ENCODE measurements at places on chromosomes 12 and 14.
A peak's percentile ranks its signal among the peaks of the same experiment; 100 is the strongest.

- DNase-seq, result no peak
Measured at GRCh38 chr12:127944211-127944899, 322.6 kb upstream of the TMEM132C start.

- DNase-seq, result no peak
Measured at GRCh38 chr12:126950266-126950665, 1316.7 kb upstream of the TMEM132C start.

- no peak for DNase-seq
Measured at GRCh38 chr12:40033242-40033630, 72.6 kb downstream of the SLC2A13 start.

DNA sequence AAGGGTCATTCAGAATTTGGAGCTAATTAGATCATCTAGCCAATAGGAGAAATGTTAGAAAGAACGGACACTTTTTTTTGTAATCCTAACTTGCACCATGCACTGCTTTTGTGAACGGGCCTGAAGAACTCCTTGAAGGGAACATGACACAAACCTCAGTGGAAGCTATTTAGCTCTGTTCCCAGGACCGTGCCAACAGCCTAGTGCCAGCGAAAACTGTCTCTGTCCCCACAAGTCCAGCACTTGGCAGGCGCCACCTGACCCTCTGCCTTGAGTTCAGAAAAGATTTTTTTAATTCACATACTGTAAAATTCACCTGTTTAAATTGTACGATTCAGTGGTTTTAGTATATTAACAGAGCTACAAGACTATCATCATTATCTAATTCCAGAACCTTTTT is 31.3 kb upstream of the KCNA5 start:
- DNase-seq, result no peak

- no peak for DNase-seq
Measured at GRCh38 chr12:103640410-103640809, 53.3 kb downstream of the STAB2 start.

DNA sequence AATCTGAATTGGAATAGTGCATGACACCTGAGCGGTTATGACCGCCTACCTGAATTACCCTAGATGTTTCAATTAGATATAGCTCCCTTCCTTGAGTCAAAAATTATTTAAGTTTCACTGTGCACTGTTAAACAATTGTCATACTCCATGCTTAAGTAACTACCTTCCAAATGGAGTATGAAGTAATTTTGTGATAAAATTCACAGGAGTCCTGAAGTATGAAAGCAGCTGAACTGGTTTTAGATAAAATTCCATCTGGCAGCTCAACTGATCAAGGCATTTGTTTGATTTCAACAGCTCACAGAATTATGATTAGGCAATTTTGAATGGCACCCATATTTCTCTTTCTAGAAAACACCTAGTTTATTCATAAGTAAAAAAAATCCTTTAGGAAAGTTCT is 19.5 kb downstream of the PRICKLE1 start:
- no peak for DNase-seq

DNA sequence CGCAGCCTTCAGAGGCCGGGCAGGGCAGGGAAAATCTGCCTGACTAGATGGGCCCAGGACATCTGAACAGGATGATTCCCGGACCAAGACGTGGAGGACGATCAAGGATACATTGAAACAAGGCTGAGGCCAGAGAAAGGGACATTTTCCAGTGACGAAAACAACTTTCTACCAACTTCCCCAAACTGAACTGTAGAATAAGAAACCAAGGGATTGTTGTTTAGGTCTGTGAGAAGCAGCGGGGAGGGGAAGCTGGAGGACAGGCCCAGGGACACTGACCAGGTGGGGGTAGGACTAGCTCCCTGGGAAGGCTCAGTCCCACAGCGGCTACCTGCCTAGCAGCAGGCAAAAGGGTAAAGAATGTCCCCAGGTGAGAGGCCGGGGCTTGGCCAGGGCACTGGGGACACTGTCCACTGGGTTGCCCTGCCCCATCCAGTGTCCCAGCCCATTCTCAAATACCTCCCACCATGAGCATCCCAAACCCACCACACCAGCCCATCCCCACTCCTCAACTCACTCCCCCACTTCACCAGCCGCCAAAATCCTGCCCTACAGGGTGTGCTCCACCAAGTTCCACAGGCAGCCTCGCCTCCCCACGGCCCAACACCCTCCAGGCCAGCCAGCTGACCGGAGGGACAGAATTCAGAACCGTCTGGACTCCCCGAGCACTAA is 995 bp downstream of the TNFRSF1A start:
- no peak for DNase-seq

GRCh38 chr14:68792678-68792978 is 239 bp downstream of the ZFP36L1 start:
- DNase-seq, result no peak

DNA sequence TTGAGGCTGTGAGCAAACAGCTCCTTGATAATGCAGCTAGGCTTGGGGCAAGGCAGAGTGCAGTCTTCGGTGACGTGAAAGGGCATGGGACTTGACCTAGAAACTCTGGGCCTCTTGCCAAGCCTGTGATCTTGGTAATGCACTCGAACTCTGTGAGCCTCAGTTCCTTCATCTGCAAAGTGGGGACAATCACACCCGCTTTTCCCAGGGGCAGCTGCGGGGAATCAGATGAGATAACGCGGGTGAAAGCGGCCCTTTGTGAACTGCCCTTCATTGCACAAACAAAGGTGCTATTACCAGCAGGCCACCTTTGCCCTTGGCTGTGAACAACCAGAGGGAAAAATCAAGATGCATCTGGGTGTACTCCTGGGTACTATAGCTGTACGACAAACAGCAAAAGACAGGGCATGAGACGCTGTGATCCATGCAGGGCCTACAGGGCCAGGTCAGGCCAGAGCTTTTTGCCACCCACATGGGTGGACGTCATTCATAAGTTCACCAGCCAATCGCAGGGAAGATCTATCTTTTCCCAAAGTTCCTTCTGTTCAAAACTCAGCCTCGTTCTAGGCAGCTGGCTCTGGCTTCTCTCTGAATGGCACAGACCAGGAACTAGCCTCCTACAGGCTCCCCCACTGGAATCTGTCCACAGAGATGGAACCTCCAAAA is 3.2 kb downstream of the MSI1 start:
- DNase-seq, result no peak

- DNase-seq, result no peak
Measured at GRCh38 chr12:54882079-54882478, 27.8 kb downstream of the MUCL1 start.

GRCh38 chr12:21921436-21921835 is 19.8 kb downstream of the ABCC9 start:
- DNase-seq, result no peak

DNA sequence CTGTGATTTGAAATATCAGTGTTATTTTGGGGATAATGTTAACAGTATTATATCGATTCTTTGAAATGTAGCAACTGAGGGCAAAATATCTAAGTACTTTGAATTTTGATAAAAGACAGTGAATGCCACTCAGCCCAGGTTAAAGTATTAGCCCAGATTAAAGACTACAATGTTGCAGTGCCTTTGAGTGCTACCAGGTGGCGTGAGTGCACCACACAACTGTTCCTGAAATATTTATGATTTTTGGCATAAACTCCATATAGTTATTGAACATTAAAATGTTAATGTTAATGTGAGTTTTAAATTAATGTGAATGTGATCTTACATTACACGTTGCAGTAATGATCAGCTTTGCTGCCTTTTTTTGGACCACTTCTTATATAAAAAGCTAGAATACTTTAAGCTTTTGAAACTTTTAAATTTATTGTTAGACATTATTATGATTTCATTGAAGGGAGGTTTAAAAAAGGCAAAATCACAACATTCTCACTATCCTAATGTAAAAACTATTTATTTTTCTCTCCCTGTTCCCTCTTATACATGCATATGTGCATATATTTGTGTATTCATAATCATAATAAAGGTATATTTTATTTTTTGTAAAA is 22.5 kb downstream of the MRPS35 start:
- no peak for DNase-seq

DNA sequence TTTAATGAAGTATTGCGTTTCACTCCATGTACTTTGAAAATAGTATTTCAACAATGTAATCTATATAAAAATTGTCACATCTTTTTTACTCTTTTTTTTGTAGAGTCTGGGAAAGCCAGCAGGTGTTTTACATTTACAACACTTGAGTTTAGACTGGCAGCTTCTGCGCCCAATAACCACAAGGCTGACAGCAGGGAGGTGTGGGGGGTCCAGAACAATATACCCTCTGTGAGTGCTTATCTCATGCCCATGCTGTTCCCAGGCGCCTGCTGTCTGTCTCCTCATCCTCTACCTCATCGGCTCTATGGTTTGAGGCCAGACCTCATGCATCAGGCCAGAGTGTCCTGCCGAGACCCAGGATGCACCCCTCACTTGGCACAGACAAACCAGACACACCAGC is 24.9 kb downstream of the FBRSL1 start:
- DNase-seq, result no peak

GRCh38 chr14:65170768-65171507 is 68.6 kb upstream of the MAX start:
- DNase-seq, result peak; percentile 60

DNA sequence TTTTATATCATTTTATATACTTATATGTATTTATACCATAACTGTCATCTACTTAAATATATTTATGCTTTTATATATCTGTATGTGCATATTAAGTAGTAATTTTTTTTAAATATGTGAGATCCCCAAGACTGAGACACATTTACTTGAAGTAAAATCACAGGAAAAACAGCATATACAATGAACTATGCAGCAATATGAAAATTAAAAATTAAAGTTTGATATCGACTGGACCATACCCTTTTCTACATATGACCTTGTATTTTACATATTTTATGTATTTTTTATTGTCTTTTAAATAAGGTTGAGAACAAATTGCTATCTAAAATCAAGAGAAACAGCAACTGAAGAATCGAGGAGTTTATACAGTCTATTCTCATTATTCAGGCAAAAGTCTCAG is 50.0 kb downstream of the TSPAN19 start:
- DNase-seq, result no peak

- DNase-seq, result no peak
Measured at GRCh38 chr12:48572326-48572725, 2.5 kb upstream of the LALBA start.

DNA sequence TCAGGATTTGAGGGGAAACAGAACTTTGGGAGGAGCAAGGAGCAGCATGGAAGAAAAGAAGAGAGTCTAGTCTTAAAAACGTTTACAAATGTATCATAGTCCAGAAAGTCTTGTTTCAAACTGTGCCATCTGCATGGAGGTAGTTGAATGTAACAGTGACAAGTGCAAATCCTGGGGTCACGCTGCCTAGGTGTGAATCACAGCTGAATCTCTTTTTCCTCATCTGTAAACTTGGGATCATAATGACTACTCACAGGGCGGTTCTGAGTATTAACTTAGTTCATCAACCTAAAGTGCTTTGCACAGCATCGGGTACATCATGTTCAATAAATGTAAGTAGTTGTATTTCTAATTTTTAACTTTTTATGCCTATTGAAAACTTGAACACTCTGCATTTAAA is 208.5 kb downstream of the CHST11 start:
- no peak for DNase-seq

DNA sequence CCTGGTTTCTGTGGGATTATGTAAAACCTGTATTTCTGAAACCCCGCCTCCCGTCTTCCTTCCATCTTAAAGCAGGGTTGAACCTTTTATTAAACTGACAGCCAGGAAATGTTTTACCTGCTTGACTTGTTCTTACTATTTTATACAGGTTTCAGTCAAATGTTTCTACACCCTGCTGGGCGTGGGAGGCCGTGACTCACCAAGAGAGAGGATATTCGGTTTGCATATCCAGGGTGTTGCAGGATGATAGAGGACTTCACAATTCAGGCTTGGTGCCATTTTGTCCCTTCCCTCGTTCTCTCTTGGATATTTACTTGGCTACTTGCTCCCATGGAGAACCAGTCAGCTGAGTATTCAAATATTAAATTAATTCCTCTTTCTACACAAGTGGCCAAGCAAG is 69.7 kb downstream of the ARF6 start:
- no peak for DNase-seq

DNA sequence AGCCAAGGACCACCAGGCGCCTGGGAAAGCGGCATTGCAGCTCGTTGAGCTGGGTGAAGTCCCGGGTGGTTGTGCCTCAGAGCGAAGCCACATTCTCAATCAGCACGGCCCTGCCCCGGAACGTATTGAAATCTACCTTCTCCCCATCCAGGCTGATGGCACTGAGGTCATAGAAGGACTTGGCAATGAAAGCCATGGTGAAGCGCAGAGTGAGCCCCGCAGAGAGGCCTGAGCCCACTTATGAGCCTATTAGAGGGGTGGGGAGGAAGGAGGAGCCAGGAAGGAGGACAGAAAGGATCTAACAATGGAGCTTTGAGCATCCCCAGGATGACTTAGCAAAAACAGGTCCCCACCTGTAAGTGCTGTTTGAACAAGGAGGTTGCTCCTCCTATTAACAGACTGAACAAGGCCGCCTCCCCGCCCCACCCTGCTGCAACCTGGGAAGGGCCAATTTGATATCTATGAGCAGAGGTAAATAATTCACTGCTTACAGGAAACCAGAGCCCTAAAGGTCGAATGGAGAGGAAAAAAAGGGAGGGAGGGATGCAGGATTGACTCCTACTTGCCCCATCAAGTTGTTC is at the start of gene GPX2:
GPX2 (minus strand) TSS at position 215 of the 581 bp plus-strand sequence; CDS start at position 196, 19 bp downstream.
- DNase-seq, result no peak

DNA sequence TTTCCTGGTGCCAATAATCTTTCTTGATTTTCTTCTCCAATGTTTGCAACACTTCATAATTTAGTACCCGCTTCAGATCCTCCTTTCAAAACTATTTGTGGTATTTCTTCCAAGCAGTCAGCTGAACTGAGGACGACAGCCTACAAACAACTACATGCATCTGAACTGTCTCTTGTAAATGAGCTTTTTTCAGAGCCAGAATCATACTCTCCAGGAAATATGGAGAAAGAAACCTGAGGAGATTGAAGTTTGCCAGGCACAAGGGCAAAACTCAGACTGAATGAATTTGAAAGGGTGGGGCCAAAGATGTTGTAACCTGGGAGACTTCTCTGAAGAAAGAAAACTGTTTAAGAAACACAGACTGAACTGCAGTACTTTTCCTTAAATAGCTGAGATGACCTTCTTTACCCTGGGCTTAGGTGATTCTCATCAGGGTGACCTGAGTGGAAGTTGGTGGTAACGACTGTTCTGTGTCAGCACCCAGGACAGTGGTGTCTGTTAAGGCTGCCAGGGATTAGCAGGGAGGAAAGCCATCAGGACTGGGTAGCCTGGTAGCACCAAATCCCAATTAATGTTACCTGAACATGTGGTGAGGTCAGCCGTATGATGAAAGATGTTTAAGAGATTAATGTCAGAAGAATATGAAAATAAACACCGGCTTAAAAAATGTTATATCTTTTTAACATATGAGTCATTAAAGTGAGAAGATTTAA is 95.0 kb downstream of the TGFB3 start:
- DNase-seq, result no peak

DNA sequence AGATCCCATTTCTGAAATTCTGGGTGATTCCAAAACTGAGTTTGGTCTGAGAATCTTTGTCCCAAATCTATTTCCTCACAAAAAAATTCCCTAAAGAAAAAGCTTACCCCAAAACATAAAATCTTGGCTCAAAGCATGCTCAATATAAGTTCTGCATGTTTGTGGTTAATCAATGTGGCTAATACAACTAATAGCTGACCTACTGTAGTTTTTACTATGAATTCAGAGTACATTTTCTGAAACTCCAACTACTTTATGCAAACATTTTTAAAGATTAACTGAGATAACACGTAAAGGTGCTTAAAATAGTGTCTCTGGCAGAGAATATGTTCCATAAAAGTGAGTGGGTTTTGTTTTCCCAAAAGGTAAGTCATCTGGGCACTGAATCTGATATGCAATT is 133.1 kb downstream of the MED13L start:
- no peak for DNase-seq

GRCh38 chr12:43348221-43348620 is 203.8 kb downstream of the ADAMTS20 start:
- DNase-seq, result no peak
